ENCODE measurements at places on chromosomes 1 and 21.

DNA sequence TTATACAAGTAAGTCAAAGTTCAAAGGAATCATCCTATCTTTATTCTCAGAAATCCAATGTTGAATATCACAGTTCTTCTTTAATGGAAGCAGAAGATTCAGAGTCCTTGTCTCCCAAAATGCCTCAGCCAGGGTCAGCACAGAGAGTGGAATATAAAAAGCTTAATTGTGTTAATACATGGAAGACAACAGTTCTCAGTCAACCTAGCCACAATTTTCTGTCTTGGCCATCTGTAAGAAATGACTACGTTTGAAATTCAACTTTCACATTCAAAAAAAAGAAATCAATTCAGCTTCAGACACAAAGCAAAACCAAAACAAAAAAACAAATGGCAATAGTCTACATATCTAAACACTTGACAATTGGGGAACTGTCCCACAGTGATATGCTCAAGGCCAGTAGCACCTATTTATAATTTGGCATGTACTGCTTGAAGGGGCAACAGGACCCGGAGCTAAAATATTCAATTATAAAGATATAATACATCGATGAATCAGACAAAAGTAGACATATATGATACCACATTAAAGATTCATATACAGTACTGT, 27.3 kb upstream of the GLIS1 start:
- DNase-seq = no peak

GRCh38 chr1:228361314-228362140, 45.1 kb downstream of the TRIM11 start:
- no peak for DNase-seq

- no peak for DNase-seq
These were observed 12.8 kb upstream of the LRRC3 start for GRCh38 chr21:44442266-44443125.

DNA sequence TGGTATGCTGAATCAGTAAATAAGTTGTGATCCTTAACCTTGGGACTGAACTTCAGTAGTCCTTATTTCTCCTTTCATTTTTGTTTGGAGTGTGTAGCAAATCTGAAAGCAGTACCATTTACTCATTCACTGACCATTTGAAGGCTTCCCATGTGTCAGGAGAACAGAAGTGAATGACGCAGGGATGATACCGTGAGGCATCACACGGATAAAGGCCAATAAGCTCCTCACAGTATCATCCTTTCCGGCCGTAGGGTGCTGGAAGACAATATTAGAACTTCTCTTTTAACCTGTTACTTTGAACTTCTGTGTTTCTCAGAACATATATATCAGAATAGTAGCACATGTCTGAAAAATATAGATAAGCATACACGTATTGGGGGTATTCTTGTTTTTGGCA, 21.3 kb downstream of the BACH1 start:
- no peak for DNase-seq

DNA sequence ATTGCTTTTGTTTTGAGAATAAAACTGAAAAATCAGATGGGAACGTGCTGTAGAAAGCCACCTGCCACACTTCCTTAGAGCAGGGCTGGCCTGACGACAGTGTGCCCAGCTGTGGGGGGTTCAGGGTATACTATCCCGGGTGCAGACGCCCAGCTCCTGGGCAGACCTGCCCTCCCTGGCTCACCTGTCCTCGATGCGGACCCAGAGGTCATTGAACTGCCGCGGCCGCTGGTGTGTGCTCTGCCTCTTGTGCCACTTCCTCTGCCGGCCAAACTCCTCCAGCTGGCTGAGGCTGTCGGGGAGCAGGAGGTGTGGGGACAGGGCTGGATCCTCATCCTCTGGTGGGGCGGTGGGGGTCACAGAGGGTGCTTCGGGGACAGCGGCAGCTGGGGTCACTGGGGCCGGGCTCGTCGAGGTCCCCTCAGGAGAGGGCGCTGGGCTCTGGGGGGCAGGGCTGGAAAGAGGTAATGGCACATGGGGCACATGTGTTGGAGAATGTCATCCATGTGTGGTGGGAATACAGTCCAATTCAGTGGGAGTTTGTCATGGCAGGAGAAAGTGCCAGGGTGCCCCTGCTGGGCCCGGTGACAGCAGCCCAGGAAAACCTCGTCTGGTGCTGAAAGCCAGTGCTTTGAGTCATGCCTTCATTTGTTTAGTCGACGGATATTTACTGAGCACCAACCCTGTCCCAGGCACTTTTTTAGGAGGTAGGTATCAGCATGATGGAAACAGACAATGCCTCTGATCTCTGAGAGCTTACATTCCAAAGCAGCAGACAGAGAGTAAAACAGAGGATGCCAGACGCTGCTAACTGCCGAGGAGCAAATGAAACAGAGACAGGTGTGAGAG, 222.0 kb downstream of the TRABD2B start:
- DNase-seq = no peak

DNA sequence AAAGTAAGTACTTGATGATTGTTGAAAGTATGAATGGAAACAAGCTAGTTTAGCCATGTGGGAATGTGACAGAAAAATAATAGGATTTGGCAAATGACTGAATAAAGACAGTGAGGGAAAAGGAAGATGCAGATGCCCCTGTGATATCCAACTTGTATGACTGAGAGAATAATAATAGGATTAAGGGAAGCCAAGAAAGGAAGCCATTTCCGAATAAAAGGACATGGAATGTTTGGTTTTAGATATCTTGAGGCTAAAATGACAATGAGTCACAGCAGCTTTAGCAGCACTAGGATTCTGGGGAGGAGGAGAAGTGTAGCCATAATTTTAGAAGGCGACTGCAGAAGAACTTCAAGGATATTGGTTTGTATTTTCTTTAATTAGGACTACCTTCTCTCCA, 109.2 kb downstream of the TTLL7 start:
- no peak for DNase-seq

DNA sequence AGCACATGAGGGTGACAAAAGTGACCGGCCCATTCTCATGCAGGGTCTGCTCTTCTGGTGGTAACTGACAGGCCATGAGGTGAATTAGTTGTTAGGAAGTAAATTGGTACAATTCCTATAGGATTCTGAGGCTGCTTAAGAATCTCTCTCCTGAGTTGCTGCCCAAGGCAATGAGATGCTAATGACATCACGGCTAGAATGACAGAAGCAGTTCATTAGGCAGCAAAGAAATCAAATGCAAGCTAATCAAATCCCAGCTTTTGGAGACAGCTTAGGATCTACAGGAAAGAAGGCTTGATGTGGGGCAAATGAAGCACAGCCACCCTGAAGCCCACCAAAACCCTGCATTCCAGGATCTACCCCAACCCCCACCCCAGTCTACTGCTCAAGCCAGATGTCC, 265.2 kb downstream of the ASTN1 start:
- no peak for DNase-seq

DNA sequence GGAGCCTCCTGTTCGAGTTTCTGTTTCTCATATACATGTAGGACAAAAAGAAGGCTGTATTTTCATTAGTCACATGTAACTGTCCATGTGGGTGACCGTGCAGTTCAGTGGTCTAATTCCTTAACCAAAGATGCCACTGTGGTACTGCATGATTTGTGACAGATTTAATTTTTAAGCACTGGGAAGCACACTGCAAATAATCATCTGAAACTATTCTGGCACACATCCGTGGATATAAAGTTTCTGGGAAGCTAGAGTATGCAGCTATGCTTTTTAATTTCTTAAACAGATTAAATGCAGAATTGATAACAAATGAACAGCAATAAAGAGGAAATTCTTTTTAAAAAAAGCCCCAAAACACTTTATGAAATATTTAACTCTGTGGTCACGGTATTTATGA, 254.8 kb downstream of the LMO4 start:
- no peak for DNase-seq

GRCh38 chr21:33937931-33938339, 22.3 kb upstream of the ATP5PO start:
- no peak for DNase-seq

DNA sequence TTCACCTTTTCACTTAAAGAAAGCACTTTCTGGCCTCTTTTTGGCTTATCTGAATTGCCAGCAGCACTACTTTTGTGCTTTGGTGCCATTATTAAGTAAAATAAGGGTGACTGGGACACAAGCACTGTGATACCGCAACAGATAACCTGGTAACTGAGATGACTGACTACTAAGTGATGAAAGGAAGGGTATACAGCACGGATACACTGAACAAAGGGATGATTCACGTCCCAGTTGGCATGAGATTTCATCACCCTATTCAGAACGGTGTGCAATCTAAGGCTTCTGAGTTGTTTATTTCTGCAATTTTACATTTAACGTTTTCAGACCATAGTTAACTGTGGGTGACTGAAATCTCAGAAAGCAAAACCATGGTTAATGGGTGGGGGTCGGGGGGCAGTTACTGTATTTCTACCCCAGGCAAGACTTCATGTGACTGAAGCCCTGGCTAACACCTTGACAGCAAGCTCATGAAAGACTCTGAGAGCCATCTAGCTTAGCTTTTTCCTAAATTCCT, 102.8 kb downstream of the CLIC6 start:
- DNase-seq = no peak

GRCh38 chr1:241408170-241408569, 51.2 kb upstream of the RGS7 start:
- no peak for DNase-seq

DNA sequence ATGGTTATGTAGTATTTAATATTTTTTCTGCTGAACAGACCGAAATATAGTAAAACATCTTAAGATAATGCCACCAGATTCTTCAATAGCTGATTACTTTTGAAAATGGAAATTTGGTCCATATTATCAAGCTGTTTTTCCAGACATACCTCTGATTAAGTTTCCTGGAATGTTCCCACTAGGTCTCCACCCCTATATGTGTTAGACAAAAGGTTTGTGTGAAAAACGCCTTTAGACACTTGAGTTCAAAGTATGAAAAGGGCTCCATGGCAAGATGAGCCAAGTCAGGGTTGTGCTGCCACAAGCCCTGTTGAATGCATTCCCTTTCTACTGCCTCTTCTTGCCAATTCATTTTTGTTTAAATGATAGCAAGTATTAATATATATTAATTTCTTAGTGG, 52.7 kb downstream of the ZBTB17 start:
- DNase-seq = no peak

DNA sequence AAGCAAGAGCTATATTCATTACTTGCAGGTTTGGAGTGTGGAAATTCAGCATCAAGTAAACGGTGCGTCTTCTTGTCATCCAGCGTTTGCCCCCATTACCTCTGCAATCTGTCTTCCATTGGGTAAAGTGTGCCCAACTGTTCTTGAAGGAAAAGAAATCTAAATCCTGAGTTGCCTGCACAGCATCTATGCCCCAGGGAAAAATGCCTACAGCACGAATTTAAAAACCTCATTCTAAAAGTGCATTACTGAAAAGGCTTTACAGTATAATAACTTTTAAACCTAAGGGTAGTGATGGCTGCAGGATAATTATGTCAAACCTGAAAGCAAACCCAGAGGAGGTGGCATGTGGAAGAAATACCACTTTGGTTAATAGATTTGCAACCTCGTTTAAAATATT, 37.2 kb downstream of the KCNK1 start:
- DNase-seq = no peak

DNA sequence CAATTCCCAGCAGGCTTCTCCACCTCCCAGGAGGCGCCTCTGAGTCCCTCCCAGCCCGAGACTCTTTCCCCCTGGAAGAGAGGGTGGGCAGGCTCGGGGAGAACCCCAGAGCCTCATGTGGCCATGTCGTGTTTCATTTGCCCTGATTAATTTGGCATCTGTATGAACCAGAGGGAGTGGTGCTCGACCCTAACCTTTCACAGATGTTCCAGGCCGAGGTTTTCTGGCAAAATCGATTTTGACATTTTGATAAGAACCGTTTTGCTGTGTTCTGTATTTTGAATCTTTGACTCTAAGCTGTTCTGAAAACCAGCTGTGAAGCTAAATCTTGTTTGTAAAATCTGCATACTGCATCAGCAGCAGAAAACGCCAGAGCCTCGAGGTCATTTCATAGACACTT, 367.4 kb downstream of the CAMTA1 start:
- no peak for DNase-seq

GRCh38 chr1:172909606-172910326, 141.0 kb downstream of the TNFSF18 start:
- no peak for DNase-seq

- no peak for DNase-seq
These were observed 10.7 kb downstream of the WNT3A start for GRCh38 chr1:228017356-228018124.

- no peak for DNase-seq
These were observed 203.5 kb upstream of the ZNHIT6 start for GRCh38 chr1:85911742-85912141.

- no peak for DNase-seq
These were observed 143.5 kb downstream of the ELAVL4 start for GRCh38 chr1:50252196-50252595.

GRCh38 chr1:164644774-164645644, 86.0 kb downstream of the PBX1 start:
- peak; percentile 18 for DNase-seq

DNA sequence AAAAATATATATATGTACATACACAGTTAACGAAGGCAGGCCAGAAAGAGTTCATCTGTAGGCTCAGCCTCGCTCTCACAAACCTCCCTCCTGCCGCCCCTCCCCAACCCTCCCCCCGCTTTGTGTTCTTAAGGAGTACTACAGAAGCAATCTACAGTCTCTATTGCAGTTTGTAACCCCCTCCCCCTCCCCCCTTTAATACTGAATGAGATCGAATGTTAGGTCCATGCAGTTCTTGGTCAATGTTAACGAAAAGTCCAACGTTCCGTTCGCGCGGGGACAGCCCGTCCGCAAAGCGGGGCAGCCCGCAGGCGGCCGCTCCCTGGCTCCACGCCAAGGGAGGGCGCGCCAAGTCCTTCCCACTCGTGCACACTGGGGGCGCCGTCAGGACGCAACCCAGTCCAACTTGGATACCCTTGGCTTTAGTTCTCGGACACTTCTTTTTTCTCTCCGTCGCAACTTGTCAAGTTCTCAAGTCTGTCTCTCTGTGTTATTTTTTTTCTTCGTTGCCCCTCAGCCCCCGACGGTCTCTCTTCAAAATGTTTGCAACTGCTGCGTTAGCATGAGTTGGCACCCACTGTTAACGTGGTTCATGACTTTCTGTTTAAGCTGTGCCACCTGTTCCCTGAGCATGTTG, 2.2 kb downstream of the JUN start:
- no peak for DNase-seq

DNA sequence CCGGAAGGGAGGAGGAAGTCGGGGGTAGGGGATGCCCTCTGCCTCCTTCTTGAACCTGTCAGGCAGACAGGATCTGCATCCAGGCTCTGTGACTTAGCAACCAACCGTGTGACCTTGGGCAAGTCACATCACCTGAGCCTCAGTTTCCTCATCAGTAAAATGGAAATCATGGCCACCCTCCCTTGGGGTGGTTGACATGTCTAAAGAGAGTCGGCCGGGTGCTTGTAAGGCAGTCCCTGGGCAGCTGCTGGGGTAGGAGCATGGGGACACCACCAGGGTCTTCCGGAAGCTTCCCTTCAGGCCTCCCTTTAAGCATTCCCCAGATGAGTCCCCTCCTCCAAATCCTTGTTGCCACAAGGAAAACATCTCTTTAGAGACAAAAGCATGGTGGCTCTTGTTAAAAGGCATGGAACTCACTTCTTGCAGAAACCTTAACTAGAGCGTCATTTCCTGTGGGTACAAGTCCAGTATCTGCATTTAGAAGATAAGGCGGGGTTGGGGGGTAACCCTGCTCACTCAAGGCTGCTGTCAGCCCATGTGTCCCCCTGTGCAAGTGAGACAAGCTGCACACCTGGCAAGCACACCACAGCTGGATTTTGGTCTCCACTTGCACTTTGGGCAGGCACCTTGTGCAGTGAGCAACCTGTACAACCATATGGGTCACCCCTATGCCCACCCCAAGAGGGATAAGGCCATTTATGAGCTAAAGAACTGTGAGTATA, 10.4 kb downstream of the CLCNKB start:
- DNase-seq = no peak

GRCh38 chr1:12087797-12088314, 24.8 kb downstream of the TNFRSF8 start:
- DNase-seq = no peak

GRCh38 chr1:155962599-155963211, 15.6 kb downstream of the ARHGEF2 start:
- DNase-seq = no peak
